ENCODE measurements at places on chromosomes 2 and 18.

DNA sequence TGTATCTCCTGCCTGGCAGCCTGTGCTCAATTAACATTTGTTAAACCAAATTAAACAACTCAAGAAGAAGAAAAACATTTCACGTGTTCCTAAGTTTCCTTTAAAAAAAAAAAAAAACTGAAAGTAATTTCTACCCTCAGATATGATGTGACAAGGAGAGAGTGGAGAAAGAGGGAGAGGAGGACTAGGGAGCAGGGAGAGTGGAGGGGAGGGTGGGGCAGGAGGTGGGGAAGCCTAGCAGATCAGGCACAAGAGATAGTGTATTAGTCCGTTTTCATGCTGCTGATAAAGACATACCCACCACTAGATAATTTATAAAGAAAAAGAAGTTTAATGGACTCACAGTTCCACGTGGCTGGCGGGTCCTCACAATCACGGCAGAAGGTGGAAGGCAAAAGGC is 46.4 kb downstream of the CYP1B1 start:
- no peak for DNase-seq

DNA sequence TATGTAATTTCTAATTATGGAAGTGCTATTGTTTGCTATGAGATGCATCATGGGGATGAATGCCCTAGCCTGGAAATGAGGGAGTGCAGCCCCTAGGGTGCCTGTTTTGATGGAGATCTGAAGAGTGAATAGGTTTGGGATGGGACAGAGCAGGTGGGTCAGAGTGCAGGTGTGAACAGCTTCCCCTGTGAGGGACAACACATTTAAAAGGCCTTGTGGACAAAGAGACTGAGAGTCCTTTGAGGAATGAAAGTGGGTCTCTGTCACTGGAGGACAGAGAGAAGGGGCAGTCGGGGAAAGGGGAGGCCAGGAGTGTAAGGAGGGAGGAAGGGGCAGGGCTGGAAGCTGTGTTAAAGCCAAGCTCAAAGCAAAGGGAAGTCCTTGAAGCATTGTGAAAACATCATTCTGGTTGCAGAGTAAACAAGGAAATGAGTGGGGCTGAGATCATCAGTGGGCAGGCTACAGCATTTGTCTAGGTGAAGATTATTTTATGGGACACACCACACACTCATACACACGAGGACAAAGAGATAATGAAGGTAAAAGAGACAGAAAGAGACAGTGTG is 877.6 kb downstream of the SLC4A3 start:
- DNase-seq, result no peak

GRCh38 chr2:38214209-38214717 is 138.3 kb upstream of the CYP1B1 start:
- no peak for DNase-seq

DNA sequence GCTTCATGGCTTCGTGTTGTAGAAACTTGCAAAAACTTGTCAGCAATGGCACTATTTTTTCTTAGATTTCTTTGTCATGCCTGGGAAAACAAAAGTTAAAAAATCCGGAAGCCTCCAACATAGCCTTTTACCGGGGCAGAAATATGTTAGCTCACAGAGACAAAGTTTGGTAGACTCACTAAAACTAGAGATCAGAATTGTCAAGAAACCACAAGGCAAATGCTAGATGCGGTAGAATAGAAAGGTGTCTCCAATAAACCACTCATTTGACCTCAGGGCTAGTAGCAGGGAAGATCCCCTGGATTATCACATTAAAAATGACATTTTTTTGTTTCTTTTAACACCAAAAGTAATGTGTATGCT is 405 bp downstream of the CASP10 start:
- DNase-seq, result no peak

GRCh38 chr2:46232860-46233259 is 64.3 kb upstream of the EPAS1 start:
- no peak for DNase-seq

Measured in left colon (tissue), 2 donors.